ENCODE measurements at places on chromosomes 11 and 22.

DNA sequence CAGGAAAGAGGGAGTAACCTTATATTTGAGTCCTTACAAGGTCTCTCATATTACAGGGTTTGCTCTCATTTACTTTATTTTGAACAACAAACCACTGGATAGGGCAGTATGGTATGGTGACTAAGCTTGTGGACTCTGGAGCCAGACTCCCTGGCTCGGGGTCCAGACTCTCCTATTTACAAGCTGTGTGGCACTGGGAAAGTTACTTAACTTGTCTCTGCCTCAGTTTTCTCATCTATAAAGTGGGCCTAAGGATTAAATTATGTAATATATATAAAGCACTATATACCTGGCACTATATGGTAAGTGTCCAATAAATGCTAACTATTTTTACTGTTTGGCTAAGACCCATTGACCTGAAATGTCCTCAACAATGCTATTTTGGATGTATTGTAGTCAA is 1.7 kb upstream of the DCHS1 start:
- no peak for DNase-seq

GRCh38 chr11:122883646-122883979 is 1.1 kb downstream of the JHY start:
- no peak for DNase-seq

GRCh38 chr11:134349802-134350355 is 18.1 kb downstream of the GLB1L2 start:
- DNase-seq = no peak

DNA sequence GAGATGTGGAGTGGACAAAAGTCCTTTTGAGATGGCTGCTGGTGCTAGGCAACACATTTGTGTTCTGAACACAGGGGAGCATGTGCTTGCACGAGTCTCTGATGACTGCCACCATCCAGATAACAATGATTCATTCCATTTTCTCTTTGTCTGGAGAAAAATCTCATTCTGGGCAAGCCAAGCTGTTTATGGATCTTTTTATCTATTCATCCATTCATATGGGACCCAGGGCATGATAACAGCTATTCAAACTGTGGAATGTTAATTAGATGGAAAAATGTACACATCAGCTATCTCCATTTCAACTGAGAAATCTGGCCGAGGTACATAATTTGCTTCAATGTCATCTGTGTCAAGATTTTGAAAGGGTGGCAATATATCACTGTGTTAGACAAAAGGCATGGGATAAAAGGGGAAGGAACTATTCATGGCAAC is 117.5 kb upstream of the ZBED5 start:
- DNase-seq = no peak

DNA sequence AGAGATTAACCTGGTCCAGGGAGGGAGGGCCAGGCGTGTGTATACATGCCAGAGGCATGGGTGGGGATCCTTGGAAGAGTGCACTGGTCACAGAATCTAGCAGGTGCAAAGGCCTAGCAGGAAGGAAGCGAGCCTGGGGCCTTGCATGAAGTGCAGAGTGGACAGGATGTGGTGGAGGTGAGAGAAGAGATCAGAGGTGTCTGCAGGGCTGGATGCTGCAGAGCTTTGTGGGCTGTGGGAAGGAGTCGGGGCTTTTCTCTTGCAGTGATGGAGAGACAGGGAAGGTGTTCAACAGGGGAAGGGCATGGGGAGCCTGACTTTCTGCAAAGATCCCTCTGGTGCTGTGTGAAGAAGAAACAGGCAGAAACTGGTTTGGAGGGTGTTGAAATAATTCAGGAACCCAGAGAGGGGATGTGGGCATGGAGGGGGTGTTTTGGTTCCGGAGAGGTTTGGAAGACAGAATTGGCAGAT is 2.5 kb upstream of the TPST2 start:
- peak; percentile 24 for DNase-seq

- DNase-seq = no peak
These were observed 53.8 kb downstream of the WNT7B start for GRCh38 chr22:45923212-45923611.

DNA sequence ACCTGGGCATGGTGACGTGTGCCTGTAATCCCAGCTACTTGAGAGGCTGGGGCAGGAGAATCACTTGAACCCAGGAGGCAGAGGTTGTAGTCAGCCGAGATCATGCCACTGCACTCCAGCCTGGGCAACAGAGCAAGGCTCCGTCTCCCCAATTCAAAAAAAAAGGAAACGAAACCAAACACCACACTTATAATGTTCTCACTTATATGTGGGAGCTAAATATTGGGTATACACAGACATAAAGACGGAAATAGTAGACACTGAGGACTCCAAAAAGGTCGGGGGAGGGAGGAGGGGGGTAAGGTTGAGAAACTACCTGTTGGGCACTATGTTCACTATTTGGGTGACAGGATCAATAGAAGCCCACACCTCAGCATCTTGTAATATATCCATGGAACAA is 94.3 kb downstream of the GAB2 start:
- no peak for DNase-seq

GRCh38 chr11:123104697-123105096 is 42.8 kb upstream of the HSPA8 start:
- DNase-seq = no peak

GRCh38 chr11:113623114-113623513 is 83.0 kb downstream of the TMPRSS5 start:
- DNase-seq = no peak

DNA sequence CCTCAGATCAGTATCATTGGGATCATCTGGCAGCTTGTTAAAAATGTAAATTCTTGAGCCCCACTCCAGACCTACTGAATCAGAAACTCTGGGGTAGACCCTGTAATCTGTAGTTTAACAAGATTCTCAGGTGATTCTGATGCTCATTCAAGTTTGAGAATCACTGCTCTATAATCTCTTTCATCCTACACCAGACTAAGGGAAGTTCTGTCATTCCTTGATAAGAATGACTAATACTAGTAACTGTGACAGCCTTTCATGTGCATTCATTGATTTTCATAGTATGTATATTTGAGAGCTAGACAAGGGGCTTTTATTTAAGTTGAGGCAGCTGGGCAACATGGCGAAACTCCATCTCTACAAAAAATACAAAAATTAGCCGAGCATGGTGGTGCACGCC is 30.0 kb downstream of the NAT10 start:
- DNase-seq = no peak

DNA sequence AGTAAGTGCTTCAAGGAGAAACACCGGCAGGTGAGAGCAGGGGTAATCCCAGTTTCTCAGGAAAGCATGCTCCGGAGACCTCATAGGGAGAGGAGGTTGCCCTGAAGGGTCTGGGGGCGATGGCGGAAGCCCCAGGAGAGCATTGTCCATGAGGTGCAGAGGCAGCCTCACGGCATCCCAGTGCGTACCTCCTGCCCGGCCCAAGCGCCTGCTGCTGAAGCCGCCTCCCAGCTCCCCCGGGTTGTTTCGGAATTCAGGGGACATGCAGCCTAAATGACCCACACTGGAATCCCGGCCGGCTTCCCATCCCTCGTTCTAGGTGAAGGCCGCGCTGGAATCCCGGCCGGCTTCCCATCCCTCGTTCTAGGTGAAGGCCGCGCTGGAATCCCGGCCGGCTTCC is 2.7 kb downstream of the ZBED4 start:
- DNase-seq = no peak

DNA sequence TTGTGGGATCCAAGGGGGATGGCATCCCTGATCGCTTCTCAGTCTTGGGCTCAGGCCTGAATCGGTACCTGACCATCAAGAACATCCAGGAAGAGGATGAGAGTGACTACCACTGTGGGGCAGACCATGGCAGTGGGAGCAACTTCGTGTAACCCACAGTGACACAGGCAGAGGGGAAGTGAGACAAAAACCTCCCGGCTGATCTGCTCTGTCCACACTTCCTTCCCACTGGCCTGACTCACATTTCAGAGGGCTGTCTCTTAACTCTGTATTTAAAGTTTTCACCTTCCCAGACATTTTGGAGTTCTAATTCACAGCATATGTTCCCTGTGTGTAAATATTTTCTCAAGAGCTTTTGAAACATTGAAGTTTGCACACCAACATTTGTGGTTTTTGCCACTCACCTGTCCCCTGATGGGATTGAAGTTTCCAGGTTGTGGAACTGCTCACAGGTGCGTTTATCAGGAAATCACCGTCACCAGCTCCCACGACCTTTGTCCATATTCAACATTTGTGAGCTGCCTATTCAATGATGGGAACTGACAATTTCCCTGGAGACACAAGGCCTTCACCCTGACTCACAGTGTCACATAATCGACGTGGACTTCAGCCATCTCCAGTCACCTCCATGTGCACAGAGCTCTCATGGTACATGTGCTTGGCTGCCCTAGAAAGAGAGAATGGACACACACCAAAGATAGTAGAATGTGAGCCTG is 99.2 kb downstream of the VPREB1 start:
- no peak for DNase-seq

DNA sequence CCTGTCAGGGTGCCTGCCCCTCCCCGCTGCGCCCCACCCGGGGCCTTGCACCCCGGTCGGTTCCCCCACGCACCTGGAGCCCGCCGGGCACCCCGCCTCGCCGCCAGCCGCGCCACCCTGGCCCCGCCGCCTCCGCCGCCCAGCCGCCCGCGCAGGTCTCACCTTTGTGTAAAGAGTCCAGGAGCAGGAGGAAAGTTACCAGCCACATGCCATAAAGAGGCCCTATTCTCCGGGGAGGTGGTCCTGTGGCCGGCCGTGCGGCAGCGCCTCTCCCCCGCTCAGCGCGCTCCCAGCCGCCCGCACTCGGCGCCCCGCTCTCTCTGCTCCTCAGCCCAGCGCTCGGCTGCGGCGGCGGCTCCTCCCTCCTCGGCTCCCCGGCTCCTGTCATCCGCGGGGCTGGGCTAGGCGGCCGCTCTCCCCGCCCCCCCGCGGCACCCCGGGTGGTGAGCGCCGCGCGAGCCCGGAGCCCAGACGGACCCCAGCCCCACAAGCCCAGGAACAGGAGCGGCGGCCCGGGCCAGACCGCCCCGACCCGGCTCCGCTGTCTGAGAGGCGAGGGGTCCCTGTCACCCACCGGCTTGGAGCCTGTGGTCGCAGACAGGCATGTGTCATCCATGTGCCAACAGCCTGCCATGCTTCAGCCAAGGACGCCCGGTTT is at the start of gene DSCAML1:
Gene DSCAML1 (minus strand): TSS at position 345 of the 658 bp plus-strand sequence. CDS start 137 bp downstream, at position 208.
- no peak for DNase-seq

DNA sequence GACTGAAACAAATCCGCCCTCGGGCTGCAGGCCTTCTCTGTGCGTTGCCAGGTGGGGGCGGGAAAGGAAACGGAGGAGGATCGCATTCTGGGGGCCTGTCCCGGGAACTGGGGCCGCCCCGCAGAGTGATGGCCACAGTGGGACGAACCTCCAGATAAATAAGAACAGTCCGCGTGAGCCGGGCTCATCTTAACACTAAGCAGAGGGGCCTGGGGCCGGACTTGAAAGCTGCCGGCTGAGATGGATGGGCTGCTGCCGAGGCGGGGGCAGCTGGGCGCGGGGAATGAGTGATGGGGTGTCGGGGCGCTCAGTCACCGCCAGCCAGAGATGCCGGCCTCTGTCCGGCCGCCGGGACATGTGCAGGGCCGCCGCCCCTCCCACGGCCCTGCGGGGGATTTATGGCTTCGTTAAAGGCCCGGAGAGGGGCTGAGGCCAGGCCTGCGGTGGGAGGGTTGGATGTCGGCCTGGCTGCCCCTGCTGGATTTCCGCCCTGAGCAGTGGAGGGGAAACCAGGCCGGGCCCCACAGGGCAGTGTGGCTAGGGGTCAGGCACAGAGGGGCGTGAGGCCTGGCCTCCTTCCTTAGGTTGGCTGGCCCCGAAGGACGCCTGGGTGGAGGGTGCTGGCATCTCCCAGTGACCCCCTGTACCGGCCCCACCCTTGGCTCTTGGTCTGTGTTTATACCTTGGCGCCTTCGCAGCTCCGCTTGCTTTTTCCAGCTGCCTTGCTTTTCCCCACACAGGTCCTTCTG is 45.3 kb upstream of the CD82 start:
- no peak for DNase-seq

DNA sequence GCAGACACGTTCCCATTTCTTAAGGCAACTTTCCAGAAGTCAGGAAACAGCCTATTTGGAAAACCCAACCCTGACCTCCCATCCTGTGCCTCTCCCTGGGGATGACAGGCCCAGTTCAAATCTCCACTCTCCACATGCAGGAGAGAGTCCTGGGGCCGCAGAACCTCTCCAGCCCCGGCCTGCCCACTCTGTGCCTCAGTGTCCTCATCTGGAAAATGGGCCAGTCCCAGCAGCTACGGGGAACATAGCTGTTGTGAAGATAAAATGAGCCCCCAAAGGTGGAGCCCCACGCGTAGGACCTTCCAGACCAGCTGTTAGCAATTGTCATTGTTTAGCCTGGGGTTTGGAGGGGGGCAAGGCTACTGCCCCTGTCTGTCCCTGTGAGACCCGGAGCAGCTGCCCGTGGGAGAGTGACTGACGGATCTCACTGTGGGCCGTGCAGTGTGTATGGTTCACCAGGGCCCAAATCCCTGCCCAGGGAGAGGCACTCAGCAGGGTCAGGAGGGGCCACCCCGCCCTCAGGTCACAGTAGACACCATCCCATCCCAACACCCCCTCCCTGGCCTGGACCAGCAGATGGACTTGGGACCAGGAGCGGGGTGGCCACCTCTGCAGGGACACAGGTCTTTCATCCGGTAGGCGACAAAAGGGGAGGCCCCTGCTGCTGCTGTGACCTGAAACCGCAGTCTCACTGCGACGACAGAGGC is 145.9 kb downstream of the CTTN start:
- no peak for DNase-seq

GRCh38 chr11:125179346-125179745 is 14.8 kb downstream of the PKNOX2 start:
- no peak for DNase-seq

- DNase-seq = no peak
These were observed 19.1 kb downstream of the TOLLIP start for GRCh38 chr11:1290052-1291040.

- DNase-seq = no peak
These were observed 108.8 kb downstream of the NAV2 start for GRCh38 chr11:19821412-19821875.

DNA sequence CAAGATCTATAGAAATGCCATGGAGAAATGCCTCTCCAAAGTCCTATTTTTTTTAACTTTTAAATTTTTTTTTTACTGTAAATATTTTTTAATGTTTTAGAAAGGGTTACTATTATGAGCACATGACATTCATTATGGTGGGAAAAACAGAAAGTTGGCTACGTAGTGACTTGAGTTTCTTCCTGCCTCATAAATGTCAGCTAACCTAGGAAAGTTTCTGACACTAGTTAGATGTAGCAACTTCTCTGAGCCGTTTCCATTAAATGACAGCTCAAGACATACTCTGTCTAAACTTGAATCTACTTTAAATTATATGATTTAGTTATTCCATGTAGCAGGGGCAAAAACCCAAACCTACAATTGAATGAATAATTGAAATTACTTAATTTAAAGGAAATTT is 18.4 kb upstream of the CTSC start:
- DNase-seq = no peak

GRCh38 chr11:34909415-34909814 is 6.8 kb downstream of the APIP start:
- DNase-seq = no peak

- no peak for DNase-seq
These were observed 13.7 kb upstream of the CDKN1C start for GRCh38 chr11:2899080-2899783.

- no peak for DNase-seq
These were observed 27.2 kb downstream of the PPFIBP2 start for GRCh38 chr11:7540830-7541555.

GRCh38 chr11:19952911-19953310 is 207.4 kb downstream of the DBX1 start:
- no peak for DNase-seq

GRCh38 chr11:129144256-129144655 is 47.9 kb downstream of the ARHGAP32 start:
- no peak for DNase-seq

Data from effector memory CD4-positive, alpha-beta T cell (primary cell).